ENCODE measurements at places on chromosomes 7 and 10. TPM values are rescaled to one million over a fixed set of nuclear protein-coding genes. Genes with fewer than 3 reads are reported as not detected.

The HACD1 gene
- polyA plus RNA-seq, result 1.4 TPM

The UNCX gene
- not detected for polyA plus RNA-seq

The INA gene
- not detected for polyA plus RNA-seq

The ANKRD1 gene
- not detected for polyA plus RNA-seq

The EVX1 gene
- polyA plus RNA-seq, result not detected

The CYP3A5 gene
- polyA plus RNA-seq, result 0.45 TPM

The CPN1 gene
- polyA plus RNA-seq, result not detected

The ZP3 gene
- polyA plus RNA-seq, result 1.9 TPM

Measured in CD4-positive, alpha-beta memory T cell (primary cell).